ENCODE measurements at places on chromosomes 2 and 18.

GRCh38 chr18:5626130-5626880 is 82.5 kb upstream of the EPB41L3 start:
- no peak for DNase-seq

DNA sequence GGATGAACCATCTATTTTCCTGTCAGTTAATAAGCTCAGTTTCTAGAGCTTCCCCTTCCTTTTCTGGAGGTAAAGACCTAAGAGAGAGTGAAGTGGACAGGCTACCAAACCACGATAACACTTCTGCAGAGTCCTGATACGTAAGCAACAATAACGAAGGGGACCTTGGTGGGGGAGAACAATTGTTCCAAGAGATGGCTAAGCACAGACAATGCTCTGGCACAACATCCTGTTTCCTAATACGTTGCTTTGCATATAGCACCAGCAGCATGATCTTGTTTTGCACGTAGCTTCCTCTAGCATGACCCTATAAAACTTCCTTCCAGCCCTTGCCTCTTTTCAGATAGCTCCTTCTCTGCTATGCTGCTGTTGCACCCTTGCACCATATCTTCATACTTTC is 247.3 kb downstream of the RAD51AP2 start:
- no peak for DNase-seq

DNA sequence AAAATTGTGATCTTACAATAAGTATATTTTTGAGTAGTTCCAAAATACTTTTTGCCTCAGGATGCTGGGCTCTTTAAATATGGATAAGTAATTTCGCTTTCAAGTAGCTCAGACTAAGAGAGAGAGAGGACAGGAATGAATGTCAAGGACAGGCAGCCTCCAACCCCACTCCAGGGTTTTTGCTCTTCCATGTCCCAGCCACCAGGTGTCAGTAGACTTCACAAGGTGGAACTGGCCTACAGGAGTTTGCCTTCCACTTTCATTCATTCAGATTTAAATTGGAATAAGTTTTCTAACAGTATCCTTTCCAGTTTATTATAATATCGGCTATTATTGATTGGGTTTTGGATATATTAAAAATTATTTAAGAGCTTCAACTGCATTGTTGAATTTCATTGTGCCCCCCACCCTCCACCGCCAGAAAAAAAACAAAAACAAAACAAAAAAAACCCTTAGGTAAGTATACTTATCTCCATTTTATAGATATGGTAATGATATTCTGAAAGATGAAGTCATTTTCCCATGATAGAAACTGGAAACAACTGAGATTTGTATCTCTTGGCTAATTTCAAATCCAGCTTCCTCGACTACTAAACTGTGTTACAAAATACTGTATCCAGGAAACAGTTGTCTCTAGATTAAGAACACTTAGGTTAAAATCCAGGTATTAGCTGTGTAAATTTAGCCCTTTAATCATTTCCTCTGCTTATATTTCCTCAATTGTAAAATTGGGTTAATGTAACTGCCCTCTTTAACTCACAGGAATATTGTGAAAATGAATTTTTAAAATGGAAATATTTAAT is 793.1 kb downstream of the ERBB4 start:
- no peak for DNase-seq

- DNase-seq, result no peak
Observed at GRCh38 chr18:77552945-77553344, 303.3 kb downstream of the GALR1 start.

GRCh38 chr2:41294331-41294730 is 753.5 kb upstream of the PKDCC start:
- no peak for DNase-seq

- no peak for DNase-seq
Observed at GRCh38 chr18:34709104-34709503, 994 bp upstream of the DTNA start.

GRCh38 chr2:178280244-178280852 is 86.0 kb downstream of the OSBPL6 start:
- DNase-seq, result no peak

DNA sequence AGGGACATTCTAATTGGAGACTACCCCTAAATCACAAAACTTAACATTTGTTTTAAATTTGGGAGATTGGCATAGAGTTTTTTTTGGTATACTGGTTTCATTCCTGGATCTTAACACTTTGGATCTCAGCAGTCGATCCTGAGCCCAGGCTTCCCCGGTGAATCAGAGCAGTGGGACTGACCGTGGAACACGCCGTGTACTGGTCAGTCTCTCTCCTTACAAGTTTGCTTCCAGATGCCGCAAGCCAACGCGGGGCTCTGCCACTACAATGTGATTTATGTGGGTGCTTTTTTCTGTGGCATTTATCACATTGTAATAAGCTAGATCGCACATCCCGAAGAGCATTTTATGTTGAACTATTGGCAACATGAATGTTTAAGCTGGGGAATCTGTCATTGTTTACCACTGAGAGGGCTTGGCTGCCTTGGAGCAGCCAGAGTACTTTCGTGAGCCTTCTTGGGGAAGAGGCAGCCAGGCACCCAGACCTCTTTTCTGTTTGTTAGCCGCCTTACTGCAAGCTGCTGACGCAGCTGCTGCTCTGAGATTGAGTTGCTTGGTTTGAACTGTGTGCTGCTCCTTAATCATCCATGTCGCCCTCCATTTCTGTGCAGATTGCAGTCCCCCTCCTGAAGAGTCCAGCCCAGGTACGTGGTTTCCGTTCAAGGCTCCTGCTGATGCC is 49.3 kb downstream of the COA5 start:
- no peak for DNase-seq

- no peak for DNase-seq
Observed at GRCh38 chr2:128949360-128949759, 630.7 kb upstream of the HS6ST1 start.

DNA sequence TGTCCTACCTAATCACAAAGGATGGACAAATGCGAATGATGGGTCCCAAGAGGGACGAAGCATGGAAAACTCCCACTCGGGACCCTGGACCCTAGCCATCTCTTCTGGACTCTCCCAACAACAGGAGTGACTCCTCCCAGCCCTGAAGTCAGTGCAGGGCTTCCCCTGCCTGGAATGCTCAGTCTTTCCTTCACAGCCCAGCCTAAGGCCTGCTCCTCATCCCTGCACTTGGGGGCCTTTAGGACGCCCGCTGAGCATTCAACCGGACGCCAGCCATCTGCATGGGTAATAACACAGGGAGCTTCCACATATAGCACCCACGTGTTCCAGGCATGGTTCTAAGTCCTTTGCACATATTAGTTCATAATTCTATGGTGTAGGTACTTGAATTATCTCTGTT is 237.5 kb downstream of the KLHL29 start:
- no peak for DNase-seq

Measured in stimulated activated CD8-positive, alpha-beta memory T cell treated with anti-CD3 and anti-CD28 coated beads, Interleukin-4, amount 100 ng/mL, for 1 hour (primary cell).